GM13977 (cell line): ENCODE measurements at places on chromosomes 4 and X.

- DNase-seq, result no peak
These were observed 46.3 kb upstream of the HUWE1 start for GRCh38 chrX:53732797-53733196.

- no peak for DNase-seq
These were observed 144.9 kb downstream of the FHIP1A start for GRCh38 chr4:151553874-151554273.

DNA sequence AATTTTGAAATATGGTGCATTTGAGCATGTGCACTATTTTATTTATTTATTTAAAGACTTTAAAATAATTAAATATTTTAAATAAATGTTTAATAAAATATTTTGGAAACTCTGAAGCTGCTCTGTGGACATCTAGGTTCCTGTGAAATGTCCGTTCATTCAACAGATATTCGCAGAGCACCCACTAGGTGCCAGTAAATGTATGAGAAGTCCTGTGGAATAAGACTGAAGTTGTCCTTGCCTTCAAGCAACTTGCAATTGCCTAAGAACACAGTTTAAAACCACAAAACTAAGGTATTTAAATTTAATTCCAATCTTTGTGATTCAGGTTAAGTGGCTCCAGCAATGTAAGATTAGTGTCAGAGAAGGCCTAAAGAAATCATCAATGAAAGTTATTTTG is 306.7 kb downstream of the GBA3 start:
- DNase-seq, result no peak

GRCh38 chrX:12984603-12985319 is 9.9 kb downstream of the TMSB4X start:
- no peak for DNase-seq

- DNase-seq, result no peak
These were observed 89.9 kb upstream of the DHX15 start for GRCh38 chr4:24674279-24674678.

- DNase-seq, result no peak
These were observed 177.9 kb upstream of the NEIL3 start for GRCh38 chr4:177131736-177132135.

DNA sequence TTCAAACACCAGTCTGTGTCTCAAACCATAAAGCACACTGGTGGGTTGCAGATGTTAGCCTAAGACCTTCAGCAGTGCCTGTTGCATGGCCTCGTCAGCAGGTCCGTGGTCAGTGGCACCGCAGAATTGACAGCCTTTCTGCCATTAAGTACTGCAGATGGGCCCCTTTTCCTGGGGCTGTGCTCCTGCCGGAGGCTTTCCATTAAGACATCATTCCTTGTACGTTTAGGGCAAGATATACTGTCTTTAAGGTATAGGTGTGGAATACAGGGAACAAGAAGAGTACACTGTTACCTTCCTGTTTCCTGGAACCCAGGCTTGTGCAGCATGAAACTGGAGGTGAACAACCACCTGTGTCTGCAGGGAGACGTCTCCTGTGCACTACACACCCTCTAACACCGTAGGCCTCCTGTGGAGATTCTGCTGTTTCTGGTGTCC is 67.9 kb upstream of the WDR1 start:
- DNase-seq, result no peak

GRCh38 chrX:55159551-55159950 is 60.6 kb upstream of the PAGE5 start:
- no peak for DNase-seq

GRCh38 chr4:120291541-120291940 is 224.9 kb upstream of the MAD2L1 start:
- no peak for DNase-seq

GRCh38 chr4:126725906-126726305 is 906.9 kb upstream of the INTU start:
- DNase-seq, result no peak

DNA sequence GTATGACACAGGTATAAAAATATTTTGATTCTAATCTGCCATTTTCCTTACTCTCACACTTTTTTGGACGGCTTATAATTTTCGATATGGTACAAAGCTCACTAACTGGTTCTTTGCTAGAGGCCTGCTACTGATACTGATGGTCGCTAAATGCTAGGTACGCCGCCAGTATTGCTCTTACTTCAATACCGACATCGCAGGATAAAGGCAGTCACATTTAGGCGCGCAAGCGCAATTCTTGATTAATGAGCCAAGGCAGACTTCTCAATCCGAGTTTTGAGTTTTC is 557 bp upstream of the USP38 start:
- DNase-seq, result no peak

GRCh38 chrX:57417827-57418226 is 131.3 kb downstream of the FAAH2 start:
- no peak for DNase-seq

- DNase-seq, result no peak
These were observed 1167.2 kb upstream of the PABPC4L start for GRCh38 chr4:135368831-135369230.

DNA sequence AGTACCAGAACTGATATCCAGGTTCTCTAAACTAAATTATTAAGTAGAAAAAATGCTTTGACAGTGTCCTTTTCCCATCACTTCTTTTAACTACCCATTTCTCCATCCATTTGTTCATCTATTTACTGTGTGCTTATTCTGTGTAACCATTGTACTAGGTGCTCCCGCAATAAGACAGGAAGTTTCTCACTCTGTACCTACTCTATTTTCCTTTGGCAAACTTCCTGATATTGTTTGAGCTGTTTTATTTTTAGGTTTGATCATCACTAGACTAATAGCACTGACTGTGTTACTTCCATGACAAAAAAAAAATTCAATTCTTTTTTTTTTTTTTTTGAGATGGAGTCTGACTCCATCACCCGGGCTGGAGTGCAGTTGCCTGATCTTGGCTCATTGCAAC is 102.5 kb upstream of the CASK start:
- DNase-seq, result no peak

GRCh38 chr4:55396308-55397125 is 760 bp downstream of the TMEM165 start:
- DNase-seq, result peak; percentile 53

- no peak for DNase-seq
These were observed 34.7 kb upstream of the ENPP6 start for GRCh38 chr4:184252136-184253071.

GRCh38 chr4:68077737-68078136 is 51.9 kb downstream of the TMPRSS11F start:
- DNase-seq, result no peak

DNA sequence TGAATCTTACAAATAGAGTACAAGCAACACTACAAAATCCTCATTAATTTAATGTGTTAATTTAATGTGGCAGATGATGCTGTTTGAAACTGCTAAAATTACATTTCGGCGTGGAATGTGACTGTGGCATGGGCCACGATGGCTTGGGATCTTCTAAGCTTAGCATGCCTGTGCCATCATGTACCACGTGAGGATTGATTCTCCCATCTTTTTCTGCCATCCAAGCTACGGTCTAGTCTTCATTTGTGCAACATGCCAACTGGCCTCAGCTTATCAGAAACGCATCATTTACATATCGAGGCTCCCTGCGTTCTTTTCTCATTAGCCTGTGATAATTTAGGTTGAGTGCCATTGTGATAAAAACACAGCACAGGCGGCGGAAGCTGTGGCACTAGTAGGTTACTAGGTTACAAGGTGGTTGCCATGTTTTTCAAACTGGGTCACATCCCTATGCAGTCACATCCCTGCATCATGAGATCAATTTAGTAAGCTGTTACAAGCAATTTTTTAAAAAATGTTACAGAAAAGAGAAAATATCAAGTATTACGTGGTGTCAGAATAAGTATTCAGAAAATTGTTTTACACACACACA is 189.9 kb upstream of the RBPJ start:
- no peak for DNase-seq

DNA sequence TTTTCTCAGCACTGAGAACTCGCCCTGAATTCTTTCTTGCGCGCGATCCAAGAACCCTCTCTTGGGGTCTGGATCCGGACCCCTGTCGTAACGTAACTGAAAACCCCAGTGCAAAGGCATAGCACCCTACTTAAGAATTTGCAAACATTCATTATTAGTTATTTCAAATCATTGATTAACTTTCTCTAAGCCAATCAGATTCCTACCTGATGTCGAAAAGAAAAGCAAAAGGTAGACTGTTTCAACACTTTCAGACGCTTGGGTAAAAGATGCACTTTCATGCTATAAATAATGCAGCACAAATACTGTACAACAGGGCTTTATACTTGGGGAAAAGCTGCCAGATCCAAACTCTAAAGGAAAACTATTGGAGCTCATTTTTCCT is 817 bp upstream of the WDR19 start:
- no peak for DNase-seq

DNA sequence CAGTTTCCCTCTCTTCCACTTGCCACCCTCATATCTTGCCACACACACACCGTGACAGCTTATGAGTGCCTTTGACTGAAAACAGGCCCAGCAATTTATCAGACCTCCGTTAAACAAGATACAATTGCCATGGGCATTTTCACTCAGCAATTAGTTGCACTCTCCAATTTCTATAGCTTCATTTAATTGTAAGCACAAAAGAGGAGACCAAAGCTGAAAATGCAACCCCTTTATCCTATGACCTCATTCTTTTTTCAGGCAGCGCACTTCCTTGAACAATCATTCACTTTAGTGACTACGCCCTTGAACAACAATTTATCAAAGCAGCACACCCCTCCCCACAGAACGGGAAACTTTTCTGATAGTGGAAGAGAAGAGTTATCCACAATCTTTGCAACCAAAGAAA is 4.1 kb downstream of the POF1B start:
- DNase-seq, result no peak

DNA sequence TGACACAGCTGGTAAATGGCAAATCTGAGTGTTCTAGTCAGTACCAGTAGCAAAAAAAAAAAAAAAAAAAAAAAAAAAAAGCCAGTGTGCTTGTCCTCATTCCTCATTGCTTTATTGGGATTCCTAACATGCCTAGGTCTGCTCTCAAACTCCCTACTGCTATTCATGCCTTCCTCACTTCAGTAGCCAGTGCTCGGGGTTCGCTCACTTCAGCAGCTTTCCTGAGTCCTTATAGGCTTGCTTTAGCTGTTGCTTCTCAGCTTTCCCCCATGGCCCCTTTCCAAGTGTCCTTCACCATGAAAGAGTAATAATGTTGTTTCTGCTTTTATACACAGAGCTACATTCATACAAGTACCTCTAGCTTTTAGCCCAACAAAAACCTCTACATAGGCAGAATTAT is 30.8 kb downstream of the SLITRK2 start:
- DNase-seq, result no peak

GRCh38 chr4:77466430-77466829 is 139.2 kb upstream of the CXCL13 start:
- DNase-seq, result no peak

DNA sequence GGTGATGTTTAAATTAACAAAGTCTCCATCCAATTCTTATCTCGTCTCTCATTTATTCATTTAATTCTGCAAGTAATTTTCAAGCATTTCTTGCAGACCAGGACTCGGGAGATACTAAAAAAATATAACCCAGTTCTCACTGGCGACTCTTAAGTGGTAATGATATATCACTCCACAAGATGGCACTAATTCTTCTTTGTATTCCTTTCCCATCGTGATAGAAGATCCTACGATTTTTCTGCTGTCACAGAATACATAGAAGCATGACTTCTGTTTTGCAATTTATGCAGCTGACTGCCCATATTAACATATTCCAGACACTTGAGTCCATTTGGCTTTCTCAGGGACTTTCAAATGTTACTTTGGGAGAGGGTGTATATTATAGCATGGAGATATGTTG is 64.0 kb upstream of the FGF13 start:
- DNase-seq, result peak; percentile 31

GRCh38 chr4:74967324-74967723 is 34.4 kb downstream of the PARM1 start:
- no peak for DNase-seq

DNA sequence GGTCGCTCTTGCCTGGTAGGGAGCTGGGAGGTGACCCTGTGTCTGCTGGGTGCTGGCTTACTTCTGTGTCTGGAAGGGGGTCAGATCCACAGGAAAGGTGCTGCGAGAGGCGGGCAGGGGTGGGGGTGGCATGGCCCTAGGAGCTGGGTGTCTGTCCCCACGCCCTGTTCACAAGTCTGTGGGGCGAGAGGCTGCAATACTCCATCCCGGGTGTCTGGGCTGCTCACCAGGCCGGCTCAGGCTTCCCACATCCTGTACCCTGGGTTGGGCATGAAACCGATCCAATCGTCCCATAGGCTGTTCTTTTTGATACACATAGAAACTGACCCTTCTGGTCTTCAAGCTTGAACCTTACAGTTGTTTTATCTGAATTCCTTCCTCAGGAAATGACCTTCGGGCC is 993 bp upstream of the CTAG2 start:
- DNase-seq, result peak; percentile 20

GRCh38 chr4:105014234-105014633 is 132.4 kb upstream of the TET2 start:
- no peak for DNase-seq

DNA sequence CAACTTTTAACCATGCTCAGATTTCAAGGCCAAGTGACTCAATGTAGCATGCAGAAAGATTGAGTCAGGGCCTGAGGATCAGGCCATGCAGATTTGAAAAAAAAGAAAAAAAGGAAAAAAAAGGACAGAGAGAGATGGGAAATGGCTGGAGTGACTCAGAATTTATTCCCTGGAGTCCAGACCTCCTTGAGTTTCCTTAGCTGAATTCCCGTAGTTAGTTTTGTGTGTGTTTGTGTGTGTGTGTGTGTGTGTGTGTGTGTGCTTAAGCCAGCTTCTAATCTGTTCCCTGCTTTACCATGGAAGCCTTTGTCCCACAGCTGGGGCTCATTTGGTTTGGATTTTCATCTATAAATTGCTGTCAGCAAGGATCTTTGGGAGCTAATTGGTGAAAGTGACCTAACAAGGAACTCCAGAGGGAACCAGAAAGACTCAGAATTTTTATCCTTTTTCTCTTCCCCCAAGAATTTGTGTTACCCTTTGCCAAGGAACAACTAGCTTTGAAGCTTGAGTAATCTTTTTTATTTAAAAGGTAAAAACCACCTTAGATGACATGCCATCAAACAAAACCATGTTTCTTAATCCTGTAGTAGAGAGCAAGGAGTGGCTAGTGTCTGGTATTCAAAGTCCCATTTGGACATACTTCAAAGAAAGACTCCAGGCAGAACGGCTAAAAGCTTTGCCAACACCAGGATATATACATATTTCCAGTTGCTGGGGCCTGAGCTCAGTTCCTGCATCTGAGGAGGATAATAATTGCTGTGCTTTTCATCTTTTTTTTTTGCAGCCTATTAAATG is 109.0 kb upstream of the DDIT4L start:
- DNase-seq, result no peak
